Omental fat pad (tissue), 4 donors: ENCODE measurements at places on chromosomes 5 and 9. TPM values are rescaled to one million over a fixed set of nuclear protein-coding genes. Genes with fewer than 3 reads are reported as not detected.

GRCh38 chr5:35182910-35183535 lies 47.3 kb downstream of the PRLR start:
- no peak for DNase-seq

The CCDC192 gene
- total RNA-seq: not detected

DNA sequence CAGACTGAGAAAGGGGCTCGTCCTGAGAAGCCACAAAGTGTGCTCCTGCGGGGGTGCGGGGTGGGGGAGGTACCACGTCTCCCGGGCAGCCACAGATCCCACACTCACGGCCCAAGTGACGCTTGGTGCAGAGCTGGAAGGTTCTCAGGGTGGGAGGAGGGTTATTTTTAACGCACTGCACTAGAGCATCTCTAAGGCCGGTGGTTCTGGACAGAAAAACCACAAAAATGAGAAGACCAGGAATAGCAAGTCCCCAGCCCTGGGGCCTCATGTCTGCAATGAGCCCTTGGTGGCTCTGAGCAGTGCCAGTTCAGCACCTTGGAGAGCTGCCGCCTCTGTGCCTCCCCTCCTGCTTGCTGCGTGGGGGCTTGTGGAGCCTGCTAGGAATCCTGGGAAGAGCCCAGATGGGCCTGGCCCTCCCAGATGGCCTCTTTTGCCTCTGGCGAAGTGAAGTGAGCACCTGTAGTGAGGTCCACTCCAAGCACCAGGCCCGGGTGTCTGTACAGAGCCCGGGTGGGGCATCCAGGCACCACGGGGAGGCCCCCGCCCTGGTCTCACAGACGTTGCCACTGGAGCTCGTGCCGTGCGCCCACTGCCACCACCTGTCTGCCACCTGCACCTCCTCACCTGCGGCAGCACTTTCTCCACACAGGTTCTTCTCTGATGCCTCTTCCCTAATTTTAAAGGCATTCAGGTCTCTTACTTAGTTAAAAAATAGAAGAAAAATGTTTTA lies 48.9 kb upstream of the CACNA1B start:
- no peak for DNase-seq

The SPATA31D4 gene
- total RNA-seq: not detected

The C1QTNF2 gene
- total RNA-seq: 0.25 TPM

The FYB1 gene
- 23.9 TPM for total RNA-seq

DNA sequence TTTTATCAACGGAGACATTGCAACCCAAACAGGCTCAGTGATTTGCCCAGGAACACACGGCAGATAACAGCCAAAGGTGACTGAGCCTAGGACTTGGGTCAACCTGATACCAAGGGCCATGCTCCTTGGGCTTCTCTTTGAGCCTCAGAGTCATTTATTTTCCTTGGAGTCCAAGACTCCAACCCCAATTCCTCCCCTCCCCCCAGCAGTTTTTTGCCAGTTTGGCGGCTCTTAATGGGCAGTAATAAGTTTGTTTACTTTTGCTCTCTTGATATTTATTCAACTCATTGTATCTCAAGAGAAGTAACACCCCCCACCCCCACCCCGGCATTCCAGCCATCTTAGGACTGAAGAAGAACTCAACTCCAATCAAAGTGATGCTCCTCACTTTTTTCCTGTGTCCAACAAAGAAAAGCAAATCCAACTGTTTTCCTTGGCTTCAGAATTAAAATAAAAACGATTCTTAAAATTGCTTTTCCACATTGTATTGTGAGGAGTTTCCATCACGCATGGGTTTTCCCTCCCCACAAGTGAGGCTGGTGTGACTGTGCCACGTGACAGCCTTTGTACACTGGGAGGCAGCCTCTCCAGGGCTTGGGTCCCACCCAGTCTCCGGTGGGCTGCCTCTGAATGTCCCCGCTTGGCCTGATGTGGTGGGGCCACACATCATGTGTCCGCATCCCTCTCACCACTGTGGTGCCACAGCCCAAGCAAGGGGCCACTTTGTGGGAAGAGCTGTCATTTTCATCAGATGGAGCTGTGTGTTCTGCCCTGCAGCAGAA lies 9.1 kb downstream of the ANGPTL2 start:
- DNase-seq: no peak

- DNase-seq: peak; percentile 24
These were observed 617 bp downstream of the PPP6C start for GRCh38 chr9:125189011-125189360.

The GFPT2 gene
- 96.8 TPM for total RNA-seq

The CCNI2 gene
- total RNA-seq: 0.19 TPM

DNA sequence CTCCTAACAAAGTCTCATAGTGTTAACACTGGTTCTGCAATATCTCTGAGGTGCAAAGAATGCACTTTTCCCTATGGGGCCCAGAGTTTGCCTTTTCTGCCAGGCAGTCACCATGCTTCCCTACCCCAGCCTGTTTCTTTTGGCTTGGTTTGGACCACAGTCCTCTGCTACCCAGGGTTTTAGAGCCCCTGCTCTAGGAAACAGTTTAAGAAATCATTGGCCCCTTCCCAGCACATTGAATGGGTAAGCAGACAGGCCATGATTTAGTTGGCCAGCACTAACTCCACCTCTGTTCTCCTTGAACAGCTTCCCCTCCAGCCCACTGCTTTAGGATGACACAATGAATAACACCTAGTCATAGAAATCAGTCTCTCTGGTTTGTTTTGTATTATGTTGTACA lies 73.2 kb downstream of the UBAP1 start:
- no peak for DNase-seq

GRCh38 chr9:89658931-89659330 lies 54.1 kb downstream of the GADD45G start:
- DNase-seq: no peak

- DNase-seq: no peak
These were observed 5.3 kb downstream of the DPYSL3 start for GRCh38 chr5:147504535-147504934.

The IFNA17 gene
- not detected for total RNA-seq

GRCh38 chr5:83562791-83563557 lies 91.4 kb downstream of the VCAN start:
- no peak for DNase-seq

- no peak for DNase-seq
These were observed 4.6 kb downstream of the BARHL1 start for GRCh38 chr9:132586830-132587591.

- DNase-seq: no peak
These were observed 13.0 kb downstream of the NREP start for GRCh38 chr5:111743988-111744387.

- no peak for DNase-seq
These were observed 161.1 kb downstream of the MRPS30 start for GRCh38 chr5:44969825-44970224.

GRCh38 chr9:21657966-21658667 lies 144.3 kb upstream of the MTAP start:
- DNase-seq: no peak

DNA sequence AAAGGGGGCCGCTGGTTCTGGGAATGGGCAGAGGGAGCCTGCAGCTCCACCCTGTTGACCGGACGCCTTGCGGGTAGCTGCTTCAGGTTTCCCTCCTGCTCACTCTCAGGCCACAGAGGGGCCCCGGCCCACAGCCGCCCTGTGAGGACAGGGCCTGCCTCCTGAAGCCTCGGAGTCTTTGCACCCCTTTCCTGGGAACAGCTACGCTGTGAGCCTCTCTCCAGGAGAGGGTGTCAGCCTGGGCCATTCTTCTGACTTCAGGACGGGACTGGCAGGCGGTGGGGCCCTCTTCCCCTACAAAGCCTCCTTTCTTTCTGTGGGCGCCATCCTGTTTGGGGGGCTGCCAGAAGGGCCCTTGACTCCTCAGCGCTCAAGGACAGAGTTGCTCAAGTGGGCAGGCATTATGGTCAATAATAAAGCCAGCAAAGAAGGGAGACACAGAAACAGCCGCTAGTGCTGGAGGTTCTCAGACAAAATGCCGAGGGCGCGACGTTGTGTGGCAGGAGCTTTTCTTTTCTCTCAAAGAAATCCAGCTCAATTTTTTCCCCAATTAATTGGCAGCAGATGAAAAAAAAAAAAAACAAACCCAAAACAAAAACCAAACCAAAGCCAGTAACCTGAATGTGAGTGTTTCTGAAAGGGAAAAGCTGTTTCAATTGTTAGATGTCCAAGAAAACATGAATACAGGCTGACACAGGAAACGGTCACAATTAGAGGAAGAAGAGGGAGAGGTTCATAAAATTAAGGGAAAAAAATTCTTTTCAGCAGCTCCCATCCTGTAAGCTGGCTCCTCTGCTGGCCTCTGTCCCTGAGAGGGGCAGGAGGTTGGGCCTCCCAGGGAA lies 12.8 kb upstream of the SLC25A51 start:
- no peak for DNase-seq

GRCh38 chr9:8183618-8184017 lies 384.0 kb upstream of the DMAC1 start:
- DNase-seq: no peak

- DNase-seq: no peak
These were observed 74.6 kb downstream of the NPR3 start for GRCh38 chr5:32785611-32786254.

DNA sequence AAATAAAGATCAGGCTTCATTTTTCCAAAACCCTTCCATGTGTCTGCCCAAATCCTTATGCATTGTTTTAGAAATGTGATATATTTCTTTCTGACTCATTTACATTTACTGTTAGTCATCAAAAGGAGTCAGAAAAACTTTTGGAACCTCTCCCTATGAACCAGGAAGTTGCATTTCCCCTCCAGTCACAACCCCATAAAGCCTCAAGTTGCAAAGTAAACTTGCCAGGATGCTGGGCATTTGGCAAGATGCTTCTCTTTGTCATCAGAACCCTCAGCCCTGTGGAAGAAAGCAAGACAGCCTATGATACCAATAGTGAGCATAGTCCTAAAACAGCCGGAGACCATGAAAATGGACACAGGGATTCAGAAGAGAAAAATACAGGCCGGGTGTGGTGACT lies 84.2 kb downstream of the MUSK start:
- DNase-seq: no peak

DNA sequence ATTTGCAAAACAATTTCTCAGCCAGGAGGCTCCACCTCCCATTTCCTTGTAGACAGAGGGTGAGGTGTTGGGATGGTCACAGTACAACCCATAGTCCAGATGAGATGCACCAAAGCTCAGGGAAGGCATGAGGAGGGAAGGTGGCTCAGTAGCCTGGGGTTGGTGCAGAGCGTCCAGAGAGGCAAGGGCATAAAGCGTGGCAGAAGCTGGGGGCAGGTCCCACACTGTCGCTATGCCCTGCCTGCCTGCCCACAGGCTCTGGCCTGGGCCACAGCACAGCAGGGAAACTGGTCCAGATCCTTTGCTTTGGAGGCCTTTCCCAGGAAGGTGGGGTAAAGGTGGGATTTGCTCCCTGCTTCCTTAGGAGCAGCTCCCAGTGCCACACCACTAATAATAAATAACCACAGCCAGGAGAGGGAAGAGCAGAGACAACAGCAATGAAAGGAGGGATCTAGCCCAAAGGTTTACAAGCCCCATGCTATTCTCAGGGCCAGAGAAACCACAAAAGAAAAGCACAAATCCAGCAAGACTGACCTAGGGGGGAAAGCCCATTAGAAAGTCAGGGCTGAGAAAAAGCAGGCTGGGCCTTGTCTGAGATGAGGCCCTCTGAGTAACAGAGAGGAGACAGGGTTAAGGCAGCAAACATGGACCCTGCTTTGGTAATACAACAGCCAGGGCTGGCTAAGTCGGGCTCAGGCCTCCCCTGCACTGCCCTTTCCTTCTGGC lies 27.2 kb downstream of the PCDHGC5 start:
- no peak for DNase-seq

The HSD17B3 gene
- 0.36 TPM for total RNA-seq

The QRFP gene
- total RNA-seq: not detected

- no peak for DNase-seq
These were observed 478.3 kb downstream of the EBF1 start for GRCh38 chr5:158621391-158621790.

- DNase-seq: no peak
These were observed 282.9 kb downstream of the SLF1 start for GRCh38 chr5:94901191-94901979.

DNA sequence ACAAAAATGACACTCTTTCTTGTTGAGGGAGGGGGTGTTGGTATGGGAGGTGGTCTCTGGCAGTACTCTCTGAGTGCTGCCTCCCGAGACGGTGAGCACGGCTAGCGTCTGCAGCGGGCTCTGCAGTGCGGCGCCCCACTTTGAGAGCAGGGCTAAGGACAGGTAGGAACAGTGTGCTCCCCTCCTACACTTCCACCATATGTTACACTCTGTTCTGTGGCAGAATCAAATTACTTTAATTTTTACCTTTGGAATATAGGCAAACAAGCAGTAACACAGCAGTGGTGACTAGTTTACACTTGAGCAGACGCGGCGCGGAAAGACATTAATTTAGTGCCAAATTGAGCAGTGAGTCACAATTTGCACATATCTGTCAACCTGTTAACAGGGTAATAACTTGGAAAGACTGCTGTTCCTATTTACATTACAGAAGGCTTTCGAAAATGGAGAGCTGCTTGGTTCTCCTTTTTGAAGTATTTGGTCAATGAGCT lies 136.3 kb downstream of the MED27 start:
- DNase-seq: no peak

GRCh38 chr9:132589148-132590036 lies 7.0 kb downstream of the BARHL1 start:
- no peak for DNase-seq

GRCh38 chr9:128735373-128735772 lies 11.4 kb upstream of the ZDHHC12 start:
- DNase-seq: no peak

DNA sequence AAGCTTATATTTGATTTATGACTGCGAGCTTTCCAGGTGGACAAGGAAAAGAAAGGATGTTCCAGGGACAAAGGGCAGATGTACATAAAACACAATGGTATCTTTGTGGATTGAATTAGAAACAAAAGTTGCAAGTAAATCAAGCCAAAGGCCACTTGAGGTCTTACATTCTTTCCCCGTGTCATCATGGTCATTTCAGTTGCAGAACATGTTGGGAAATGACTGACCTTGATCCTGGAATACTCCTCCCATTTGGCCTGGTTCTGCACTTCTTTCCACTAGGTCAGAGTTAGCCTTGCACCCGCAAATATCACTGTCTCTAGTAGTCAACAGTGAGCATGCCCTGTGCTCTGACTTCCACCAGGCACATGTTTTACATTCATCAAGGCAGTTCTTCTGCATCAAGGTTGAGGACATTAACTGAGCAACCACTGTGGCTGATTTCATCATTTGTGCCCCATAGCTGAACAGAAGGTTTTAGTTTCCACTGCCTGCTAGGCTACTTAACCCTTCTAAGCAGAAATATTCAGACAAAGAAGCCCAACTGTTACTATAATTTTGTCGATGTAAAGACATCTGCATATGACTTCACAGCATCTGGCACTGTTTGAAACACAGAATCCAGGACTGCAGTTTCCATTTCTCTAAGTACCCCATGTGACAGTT lies 1161.7 kb upstream of the DMAC1 start:
- DNase-seq: no peak

The KIF24 gene
- 1.1 TPM for total RNA-seq

DNA sequence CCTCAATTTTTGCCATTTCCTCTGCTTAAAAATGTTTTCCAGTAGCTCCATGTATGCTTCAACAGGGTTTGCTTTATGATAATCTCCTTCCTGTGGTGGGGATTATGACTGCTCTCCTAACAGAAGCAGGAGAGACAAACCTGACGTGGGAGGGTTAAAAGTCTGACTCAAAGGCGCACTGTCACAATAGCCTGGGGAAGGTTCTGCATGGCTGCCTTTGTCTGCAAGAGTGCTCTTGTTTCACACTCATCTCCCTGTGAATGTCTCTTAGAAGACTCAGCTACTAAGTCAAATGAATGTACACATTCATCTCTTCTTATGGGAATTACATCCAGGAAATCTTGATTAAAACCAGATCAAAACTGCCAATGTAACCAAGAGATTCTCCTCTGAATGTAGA lies 90.9 kb upstream of the MTAP start:
- DNase-seq: no peak
